ENCODE measurements at places on chromosomes 6 and 20.

DNA sequence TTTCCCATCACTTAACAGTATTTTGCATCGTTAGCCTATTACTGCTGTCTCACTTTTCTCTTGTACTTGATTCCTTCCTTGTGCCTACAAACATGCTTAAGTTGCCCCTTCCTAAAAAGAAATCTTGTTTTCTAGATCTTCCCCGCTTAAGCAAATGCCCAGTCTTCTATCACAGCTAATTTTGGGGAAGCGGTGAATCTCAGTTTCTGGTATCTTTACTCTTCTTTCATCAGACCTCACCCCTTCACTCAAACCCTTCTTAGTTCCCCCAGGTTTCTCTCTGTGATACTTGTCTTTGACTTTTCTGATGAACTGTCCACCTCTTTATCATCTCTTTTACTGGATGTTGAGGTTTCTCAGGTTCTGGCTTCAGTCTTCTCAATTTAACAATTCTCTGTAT is 14.2 kb downstream of the VAPB start:
- DNase-seq: no peak

DNA sequence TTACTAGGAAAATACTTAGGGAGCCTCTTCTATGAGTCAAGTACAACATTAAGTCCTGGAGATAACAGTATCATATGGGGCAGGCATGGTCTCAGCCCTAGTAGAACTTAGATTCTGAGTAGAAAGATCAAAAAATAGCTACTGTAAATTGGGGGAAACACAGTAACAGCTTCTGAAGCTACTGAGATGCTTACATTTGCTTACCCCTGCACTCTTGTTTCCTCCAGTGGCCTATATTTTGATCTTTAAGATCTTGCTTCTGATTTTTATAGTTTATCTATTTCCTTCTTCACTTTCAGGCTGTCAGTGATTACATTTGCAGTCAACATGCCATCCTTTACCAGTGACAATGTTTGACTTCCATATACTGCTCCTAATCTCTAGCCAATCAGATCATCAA is 35.3 kb downstream of the HIVEP2 start:
- no peak for DNase-seq

GRCh38 chr6:133888929-133889556 is at the start of gene TCF21:
TSS of gene TCF21 (plus strand) at chr6:133889113. CDS start at chr6:133889398, 285 bp downstream.
- no peak for DNase-seq

DNA sequence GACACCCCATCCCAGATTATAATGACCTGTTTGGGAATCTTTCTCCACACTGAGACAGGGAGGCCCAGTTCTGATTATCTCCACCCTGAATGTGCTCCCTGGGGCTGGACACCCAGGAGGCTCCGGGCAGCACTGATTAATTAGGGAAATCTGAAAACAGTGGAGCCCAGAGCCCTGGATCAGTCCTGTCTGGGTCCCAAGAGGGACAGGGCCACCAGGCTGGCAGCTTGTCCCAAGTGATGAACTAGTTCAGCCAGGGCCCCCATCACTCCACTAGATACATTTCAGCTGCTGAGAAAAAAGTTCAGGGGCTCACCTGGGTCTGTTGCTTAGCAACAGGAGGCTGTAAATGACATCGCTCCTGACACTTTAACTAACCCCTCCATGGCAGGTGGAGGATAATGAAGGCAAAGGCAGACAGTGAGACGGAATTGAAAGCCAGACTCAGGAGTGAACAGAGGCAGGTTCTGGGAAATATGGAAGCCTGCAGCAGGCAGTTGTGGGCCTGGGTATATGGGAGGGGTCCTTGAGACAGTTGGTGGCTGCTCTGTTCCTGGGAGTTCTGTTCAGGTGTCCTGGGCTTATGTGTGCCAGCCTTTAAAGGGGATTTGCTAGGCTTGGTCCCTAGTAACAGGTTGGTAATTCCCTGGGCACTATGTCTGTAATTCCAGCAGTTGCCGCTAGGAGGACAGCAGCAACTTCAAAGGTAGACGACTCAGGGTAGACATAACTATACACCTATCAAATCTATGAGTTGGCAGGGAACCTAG is 78.3 kb upstream of the CTNNBL1 start:
- DNase-seq: peak; percentile 41

GRCh38 chr6:74409447-74409846 is 713.4 kb downstream of the CD109 start:
- DNase-seq: no peak

- DNase-seq: no peak
Measured at GRCh38 chr20:23257848-23258746, 92.5 kb upstream of the NXT1 start.

DNA sequence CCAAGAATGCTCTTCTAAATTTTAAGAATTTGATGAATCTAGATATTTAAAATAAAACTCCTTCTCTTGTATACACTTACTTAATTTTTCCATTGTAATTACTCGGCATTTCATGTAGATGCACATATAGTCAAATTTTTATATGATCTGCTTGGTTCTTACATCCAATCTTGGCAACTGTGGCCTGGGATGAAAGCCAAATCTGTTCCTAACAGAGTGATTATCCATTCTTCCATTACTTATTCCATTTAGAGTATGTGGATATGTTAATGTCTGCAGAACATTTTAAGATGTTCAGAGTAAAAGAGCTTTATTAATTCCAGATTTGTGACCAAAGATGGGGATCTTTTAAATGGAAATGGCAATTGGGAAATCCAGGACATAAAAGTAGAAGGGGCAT is 144.1 kb upstream of the PDE7B start:
- no peak for DNase-seq

DNA sequence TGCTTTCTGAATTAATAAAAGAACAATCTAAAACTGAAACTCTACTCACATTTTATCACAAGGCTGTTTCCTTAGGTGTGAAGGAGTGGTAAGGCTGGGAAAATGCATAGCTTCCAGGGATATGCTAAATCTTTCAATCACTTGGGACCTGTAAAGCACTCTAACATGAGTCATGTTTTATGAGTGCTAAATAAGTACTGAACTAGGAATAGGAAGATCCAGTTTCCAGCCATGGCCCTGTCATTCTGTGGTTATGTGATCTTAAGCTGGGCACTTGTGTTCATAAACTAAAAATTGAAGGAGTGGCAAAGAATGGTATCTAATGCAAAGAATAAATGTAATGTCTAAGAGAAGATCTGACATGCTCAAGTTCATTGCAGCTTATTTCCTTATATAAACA is 6.1 kb upstream of the TMEM200A start:
- DNase-seq: no peak

DNA sequence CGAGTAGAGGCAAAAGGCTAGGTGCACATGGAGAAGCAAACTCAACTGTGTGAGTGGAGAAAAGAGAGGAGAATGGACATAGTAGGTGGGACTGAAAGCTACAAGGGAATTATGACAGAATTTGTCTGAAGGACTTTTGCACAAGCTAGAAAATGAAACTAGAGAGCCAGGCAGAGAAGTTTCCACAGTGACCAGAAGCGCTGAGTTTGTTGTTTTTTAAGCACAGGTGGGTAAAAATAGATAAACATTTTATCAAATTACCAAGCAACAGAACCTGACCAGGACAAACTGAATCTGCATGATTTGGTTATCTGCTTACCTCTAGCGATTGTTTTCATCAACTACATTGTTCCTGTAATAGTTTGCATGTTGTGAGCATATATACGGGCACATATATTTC is 38.6 kb downstream of the SMLR1 start:
- DNase-seq: no peak

DNA sequence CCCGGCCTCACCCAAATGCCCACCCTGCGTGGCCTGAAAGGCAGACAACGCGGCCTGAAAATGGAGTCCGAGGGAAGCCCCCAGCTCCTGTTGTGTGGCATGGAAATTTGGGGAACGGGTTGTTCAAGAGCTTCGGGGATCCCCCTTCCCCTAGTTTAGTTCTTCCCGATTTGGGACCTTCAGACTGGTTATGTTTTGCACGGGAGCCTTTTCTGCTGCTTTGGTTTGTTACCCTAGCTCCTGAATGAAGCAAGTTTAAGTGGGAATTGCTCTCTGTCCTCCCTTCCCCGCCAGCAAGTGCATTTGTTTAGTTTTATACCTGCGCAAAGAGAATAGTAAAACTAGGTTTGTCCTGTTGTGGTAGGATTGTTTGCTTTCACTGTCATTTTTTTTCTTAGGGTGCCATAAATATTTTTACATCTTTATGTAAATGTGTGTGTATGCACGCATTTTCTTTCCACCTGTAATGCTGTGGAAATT is 604 bp downstream of the SH3BGRL2 start:
- no peak for DNase-seq

GRCh38 chr6:33956206-33956605 is 152.4 kb upstream of the MLN start:
- no peak for DNase-seq

DNA sequence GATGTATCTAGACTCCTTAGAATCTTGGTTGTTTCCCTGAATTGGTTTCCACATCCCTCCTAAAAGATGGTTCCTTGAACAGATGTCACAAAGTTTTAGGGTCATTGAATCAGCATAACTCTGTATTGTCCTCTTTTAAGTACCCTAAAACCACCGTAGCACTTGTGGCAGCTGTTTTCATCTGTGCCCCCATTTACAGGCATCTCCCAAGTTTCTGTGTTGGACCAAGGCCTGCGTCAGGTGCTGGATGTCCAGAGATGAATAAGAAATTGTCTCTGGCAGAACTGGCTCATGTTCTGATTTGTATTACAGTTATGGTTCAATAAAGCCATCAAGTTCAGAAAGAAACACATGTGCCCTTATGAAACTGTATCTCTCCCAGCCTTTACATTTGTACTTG is 48.3 kb downstream of the CTNNBL1 start:
- DNase-seq: no peak

- DNase-seq: no peak
Measured at GRCh38 chr6:37343248-37343647, 10.5 kb upstream of the RNF8 start.

DNA sequence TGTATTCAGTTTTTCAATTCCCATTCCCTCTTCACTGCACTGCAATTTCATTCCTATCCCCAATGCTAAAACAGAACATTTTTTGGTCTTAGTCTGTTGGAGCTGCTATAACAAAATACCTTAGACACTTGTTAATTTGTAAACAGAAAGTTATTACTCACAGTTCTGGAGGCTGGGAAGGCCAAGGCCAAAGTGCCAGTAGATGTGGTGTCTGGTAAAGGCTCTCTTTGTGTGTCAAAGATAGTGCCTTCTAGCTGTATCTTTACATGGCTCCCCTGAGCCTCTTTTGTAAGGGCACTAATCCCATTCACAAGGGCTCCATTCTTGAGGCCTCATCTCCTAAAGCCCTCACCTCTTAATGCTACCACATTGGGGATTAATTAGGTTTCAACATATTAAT is 40.0 kb downstream of the PHIP start:
- no peak for DNase-seq

- no peak for DNase-seq
Measured at GRCh38 chr6:2751871-2752270, 1.1 kb upstream of the MYLK4 start.

DNA sequence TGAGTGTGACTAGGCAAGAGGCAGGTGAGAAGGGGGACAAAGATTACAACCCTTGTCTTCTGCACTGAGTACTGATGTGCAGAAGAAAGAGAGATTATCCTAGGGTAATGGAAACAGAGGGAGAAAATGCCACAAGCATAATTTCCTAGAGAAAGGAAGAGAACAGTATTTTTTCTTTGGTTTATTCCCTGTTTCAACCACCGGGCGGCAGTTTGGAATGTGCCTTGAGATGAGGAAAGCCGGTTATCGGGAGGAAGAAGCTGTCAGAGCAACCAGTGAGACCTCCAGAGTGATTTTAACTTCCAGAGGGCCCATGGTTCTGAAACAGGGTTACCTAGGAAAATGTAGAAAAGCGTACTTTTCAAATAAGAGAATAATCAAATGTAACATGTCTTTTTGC is 121.4 kb downstream of the REV3L start:
- no peak for DNase-seq

- DNase-seq: no peak
Measured at GRCh38 chr6:3139090-3139903, 18.0 kb downstream of the TUBB2A start.

- DNase-seq: no peak
Measured at GRCh38 chr20:32113591-32114260, 4.2 kb downstream of the TM9SF4 start.

DNA sequence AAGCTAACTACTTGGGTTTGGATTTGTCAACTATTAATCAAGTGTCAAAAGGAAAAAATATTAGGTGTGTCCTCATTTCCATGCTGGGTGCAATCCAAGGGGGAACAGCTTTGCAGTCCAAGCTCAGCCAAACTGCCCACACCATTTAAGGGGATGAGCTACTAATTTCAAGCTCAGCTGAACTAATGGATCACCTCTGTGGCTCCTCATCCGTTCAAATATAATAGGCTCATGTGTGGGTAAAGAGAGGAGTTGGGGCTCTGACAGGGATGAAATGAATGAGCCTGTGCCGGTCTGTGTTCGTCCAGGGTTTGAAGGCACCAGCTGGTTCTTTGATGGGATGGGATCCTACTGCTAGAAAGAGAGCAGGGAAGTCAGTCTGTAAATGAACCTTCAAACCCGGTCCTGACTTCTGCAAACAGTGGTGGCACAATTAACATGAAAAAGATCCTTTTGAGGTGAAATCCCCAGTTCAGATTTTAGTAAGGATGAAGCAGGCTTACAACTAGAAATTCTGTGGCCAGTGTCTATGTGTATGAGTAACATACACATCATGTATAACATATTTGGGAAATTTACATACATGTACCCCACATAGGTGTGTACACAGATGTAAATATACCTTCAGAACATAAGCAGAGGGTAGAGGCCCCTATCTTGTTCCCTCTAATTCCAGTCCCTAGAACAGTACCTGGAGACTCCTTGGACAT is 41.9 kb downstream of the TTI1 start:
- DNase-seq: no peak

GRCh38 chr6:43159599-43159998 is 11.5 kb upstream of the SRF start:
- DNase-seq: no peak

GRCh38 chr6:112592159-112592558 is 245.0 kb downstream of the RFPL4B start:
- no peak for DNase-seq

DNA sequence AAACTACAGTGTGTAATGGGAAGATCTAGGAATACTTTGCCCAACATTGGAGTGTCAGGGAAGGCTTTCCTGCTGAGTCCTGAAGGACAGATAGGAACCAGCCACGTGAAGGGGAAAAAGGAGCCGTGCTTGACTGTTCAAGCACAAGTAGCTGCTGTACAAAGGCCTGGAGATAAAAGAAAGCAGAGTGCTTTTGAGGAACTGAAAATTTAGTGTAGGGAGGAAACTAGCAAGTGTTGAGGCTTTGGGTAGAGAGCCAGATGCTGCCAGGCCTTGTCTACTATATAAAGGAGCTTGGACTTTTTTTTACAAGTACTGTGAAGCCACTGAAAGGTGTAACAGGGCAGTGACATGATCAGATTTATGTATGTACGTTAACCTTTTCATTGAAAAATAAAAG is 39.0 kb downstream of the DSE start:
- DNase-seq: no peak

GRCh38 chr20:18504479-18505060 is 3.2 kb upstream of the SEC23B start:
- no peak for DNase-seq

- DNase-seq: no peak
Measured at GRCh38 chr6:5128351-5128750, 43.2 kb downstream of the PPP1R3G start.

- no peak for DNase-seq
Measured at GRCh38 chr6:40710626-40711330, 123.6 kb upstream of the LRFN2 start.

Data from stimulated activated CD8-positive, alpha-beta memory T cell treated with anti-CD3 and anti-CD28 coated beads, Interleukin-12 subunit alpha, Interleukin-12 subunit beta, amount 100 ng/mL, for 1 hour (primary cell).